ENCODE measurements at places on chromosomes 5 and 9. TPM values are rescaled to one million over a fixed set of nuclear protein-coding genes. Genes with fewer than 3 reads are reported as not detected.

- no peaks in the 10 kb centered on the region for H3K36me3 ChIP-seq
- no peaks in the 10 kb centered on the region for H3K27me3 ChIP-seq
- DNase-seq, result peak; percentile 70
- H3K4me3 ChIP-seq, result no peak overlapping the region
Measured at GRCh38 chr9:134778841-134779411, 101.7 kb upstream of the FCN2 start.

DNA sequence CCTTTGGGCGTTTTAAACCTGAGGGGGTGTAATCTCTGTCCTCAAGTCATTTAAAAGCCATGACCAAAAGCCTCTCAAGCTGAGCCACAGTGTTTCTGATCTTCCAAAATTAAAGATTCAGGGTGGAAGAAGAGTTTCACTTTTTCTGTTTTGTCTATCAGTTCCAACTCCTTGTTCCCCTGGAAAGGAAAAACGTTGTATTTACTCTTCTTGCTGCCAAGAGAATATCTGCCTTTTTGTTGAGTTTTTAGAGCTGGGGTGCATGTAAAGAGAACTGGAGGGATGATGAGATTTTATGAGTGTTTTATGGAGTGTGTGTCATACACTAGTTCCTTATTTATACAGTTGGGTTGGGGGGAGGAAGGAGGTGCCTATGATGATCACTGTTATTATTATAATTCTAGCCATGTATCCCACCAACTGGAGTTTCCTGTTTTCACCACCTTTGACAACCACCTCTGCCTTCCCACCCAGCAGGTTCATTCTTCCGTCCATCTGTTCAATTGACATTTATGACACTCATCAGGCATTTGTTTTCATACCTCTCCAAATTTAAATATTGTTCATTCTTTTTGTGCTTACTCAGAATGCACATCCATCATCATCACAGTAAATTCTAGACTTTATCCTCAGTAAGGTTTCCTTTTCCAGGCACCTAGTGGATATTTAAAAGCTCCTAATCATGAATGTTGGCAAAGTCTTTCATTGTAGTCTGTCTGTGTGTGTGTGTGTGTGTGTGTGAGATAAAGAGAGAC lies 97.9 kb upstream of the MPDZ start:
- H3K36me3 ChIP-seq, result no peaks in the 10 kb centered on the region
- DNase-seq, result no peak
- H3K27me3 ChIP-seq, result no peaks in the 10 kb centered on the region
- no peak overlapping the region for H3K4me3 ChIP-seq

DNA sequence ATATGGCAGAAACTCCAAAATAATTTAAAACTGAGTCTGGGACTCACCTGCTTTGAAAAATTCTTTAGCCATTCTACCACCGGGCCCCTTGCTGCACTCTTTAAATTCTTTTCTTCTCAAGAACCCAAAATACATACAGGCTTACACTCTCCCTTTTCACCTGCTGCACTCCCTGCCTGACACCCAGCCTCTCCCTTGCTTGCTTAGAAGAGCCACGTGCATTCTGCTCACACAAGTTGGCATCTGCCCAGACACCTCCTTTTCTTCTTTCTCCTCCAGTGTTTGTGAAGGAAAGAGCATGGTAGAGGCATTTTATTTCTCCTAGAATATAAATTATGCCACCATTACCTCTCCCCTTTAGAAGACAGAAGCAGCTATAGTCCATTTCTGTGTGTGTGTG lies 39.0 kb upstream of the AOPEP start:
- H3K27ac ChIP-seq, result no peak overlapping the region
- H3K4me1 ChIP-seq, result no peaks in the 10 kb centered on the region
- no peaks in the 10 kb centered on the region for H3K27me3 ChIP-seq
- H3K36me3 ChIP-seq, result no peaks in the 10 kb centered on the region

Gene PCDHGB2
- 9.3 TPM for total RNA-seq

GRCh38 chr5:154470947-154471870 lies 6.8 kb downstream of the HAND1 start:
- no peaks in the 10 kb centered on the region for H3K36me3 ChIP-seq
- DNase-seq, result no peak
- H3K4me1 ChIP-seq, result no peaks in the 10 kb centered on the region
- no peak overlapping the region for H3K4me3 ChIP-seq
- H3K27ac ChIP-seq, result no peak overlapping the region
- H3K27me3 ChIP-seq, result no peaks in the 10 kb centered on the region

DNA sequence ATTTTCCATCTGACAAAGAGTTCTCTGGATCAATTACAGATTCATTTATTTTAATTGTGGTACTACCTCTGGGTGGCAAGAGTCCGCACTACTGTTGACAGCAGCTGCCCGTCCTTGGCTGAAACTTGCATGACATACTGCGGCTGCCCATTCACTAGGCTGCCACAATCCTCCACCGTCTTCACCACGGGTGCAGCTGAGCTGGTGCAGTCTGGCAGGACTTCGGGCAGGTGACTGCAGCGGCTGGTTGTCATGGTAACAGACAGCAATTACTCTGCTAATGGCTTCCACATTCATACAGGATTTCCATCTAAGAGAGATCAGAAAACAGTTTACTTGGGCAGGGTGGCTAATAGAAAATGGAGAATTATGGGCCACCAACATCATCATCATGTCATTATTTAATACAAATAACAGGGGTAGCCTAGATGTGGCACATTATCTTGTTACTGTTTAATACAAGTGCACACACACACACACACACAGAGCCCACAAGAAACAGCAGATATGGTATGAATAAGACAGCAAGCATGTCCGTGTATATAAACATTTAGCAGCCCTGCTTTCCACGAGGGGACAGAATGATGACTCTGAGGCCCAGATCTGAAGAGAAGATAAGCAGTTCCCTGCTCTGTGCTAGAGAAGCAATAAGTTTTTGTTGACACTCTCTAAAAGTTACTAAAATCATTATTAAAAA lies 112.3 kb downstream of the MARCHF3 start:
- no peak overlapping the region for H3K27ac ChIP-seq
- no peaks in the 10 kb centered on the region for H3K36me3 ChIP-seq
- no peaks in the 10 kb centered on the region for H3K4me1 ChIP-seq
- H3K27me3 ChIP-seq, result no peaks in the 10 kb centered on the region

Gene PITX1
- 0.95 TPM for total RNA-seq

DNA sequence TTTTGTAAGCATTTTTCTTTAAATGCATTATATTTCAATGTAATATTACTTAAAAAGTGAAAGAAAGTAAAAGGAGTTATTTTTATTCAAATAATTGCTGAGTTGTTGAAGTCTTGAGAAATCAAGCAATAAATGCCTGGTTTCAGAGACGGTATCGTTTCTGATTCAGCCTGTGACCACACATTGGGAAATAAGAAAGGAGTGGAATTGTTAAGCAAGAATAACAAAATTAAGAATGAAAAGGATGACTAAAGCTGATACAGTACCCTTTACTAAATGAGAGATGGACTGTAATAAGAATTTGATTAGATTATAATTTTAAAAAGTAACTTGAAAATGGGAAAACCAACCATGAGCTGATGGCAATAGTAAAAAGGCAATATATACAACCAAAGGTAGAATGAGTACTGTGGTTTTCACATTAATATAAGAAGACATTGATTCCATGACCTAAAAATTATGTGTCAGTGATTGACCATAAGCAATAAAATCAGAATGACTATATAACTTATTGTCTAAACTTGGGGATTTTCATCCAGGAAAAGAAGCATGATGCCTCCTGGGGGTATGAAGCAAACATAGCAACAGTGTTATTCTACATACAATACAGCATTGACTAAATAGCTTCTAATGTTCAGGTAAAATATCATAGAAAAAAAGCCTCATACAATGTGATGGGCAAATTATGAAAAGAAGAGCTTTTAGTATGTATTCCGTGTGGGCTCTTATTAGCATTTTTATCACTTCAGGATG lies 101.9 kb upstream of the PRDM9 start:
- DNase-seq, result no peak
- no peaks in the 10 kb centered on the region for H3K27me3 ChIP-seq
- H3K4me3 ChIP-seq, result no peak overlapping the region
- H3K36me3 ChIP-seq, result no peaks in the 10 kb centered on the region
- no peak overlapping the region for H3K27ac ChIP-seq
- H3K4me1 ChIP-seq, result no peaks in the 10 kb centered on the region

Gene IFNA13
- not detected for total RNA-seq
